Suppressor macrophage treated with lipopolysaccharide for 4 hours (primary cell): ENCODE measurements at places on chromosomes 5 and 9.

- no peak for DNase-seq
Measured at GRCh38 chr5:68953231-68953874, 140.5 kb upstream of the SLC30A5 start.

- no peak for DNase-seq
Measured at GRCh38 chr5:22070186-22070728, 782.9 kb downstream of the CDH12 start.

- peak; percentile 80 for DNase-seq
Measured at GRCh38 chr5:169650701-169651331, 13.7 kb downstream of the DOCK2 start.

DNA sequence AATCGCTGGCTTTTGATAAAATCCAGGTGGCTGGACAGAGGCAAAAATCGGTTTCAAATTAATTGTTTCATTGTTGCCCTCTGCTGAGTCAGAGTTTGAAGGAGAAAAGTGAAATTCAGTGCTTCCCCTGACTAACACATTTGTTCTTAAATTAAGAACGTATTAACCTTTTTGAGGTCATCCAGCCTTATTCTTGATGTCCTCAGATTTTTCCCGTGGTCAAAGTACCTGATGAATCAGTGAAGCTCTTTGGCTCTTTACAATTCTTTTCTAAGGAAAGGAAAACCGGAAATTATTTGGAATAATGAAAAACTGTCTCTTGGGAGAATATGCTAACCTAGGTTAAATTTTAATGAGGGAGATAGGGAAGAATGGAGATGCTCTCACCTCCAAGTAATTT is 21.6 kb downstream of the OSMR start:
- no peak for DNase-seq

DNA sequence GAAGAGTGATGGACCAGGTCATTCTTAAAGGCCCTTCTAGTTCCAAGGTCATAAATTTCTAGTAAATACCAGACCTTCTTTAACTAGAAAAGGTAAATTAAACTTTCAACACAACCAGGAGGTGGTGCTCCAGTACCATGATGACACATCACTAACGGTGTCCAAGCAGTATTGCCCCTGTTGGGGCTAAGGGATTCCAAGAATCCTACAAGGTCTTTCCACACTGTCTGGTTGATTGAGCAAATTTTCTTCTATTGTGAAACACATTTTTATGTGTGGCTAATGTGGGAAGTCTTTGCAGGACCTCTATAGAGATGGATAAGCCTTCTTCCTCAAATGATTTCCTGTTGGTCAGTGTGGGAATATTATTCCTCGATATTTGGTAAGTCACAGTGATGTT is 459.6 kb upstream of the PAPPA start:
- DNase-seq = no peak

DNA sequence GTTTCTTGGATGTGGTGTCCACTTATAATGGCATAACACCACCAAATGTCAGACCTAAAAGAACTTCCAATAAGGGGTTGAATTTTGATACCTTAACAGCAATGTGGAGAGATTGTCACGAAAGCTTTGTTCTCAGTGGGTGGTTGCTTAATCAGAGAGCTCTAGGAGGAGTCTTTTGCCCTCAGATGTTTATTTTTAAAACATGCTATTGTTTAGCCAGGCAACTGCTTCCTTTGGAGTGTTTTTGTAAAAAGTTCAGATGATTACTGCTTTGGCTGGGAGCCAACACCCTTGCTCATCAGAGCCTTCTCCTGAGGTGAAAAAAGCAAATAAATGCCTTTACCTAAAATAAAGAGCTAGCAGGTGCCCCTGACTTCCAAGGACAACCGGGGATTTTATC is 65.0 kb downstream of the SLC1A1 start:
- DNase-seq = no peak

- DNase-seq = no peak
Measured at GRCh38 chr9:113919382-113919781, 43.3 kb downstream of the ZNF618 start.
